ENCODE measurements at places on chromosomes 2 and 18.

DNA sequence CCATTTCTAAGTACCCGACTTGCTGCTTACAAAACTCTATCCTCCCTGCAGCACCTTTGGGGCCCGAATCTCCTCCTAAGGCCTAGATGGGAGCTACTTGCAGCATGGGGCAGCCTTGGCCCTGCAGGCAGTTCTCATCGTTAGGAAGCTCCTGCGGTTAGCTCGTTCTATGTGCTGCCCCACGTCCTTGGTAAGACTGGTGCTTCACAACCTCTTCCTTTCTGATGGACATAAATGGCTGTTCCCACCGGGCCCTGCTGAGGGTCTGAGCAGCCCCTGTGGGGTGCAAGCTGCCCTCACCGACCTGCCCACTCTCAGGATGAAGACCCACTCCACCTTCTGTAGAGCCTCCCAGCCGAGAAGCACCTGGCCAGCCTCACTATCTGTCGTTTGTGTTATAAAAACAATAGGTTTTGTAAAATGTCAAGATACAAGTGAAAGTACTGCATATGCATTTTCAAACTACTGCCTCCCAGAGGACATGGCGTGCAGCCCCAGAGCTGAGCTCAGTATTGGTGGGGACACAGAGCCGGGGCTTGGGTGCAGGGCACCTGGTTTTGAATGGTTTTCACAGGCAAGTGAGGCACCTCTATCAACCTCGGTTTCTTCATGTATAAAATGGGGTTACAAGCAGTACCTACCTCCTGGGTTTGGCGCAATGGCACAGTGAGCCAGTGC is 19.4 kb downstream of the OTOF start:
- DNase-seq, result no peak

DNA sequence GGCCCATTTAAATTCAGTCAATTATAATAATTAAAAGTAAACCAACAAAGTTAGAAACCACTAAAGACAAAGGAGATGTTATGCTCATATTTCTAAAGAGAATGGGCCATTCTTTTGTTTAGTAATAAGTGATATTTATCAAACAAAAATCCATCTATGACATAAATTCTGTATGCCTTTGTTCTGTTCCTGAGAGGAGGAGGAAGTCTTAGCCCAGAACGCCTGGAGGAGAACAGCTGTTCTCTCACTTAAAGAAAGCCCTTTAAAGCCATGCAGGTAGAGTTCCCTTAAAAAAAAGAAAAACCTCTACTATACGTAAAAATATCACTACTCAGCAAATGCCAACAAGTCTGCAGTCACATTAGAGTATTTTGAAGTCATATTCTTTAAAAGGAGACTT is 15.5 kb downstream of the LAMA1 start:
- no peak for DNase-seq

DNA sequence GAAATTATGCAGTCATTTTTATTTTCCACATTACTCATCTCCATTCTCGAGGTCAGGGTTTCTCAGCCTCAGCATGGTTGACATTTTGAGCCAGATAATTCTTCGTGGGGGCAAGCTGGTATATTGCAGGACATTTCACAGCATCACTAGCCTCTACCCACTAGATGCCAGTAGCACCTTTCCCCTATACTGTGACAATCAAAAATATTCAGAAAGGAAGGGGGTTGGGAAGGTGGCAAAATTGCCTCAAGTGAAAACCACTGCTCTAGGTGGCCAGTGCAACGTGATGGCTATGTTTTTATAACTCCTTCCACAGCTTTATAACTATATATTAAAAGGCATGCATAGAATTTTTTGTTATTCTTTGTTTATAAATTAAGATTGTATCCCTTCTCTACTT is 294.5 kb downstream of the CNTNAP5 start:
- DNase-seq, result no peak

GRCh38 chr18:51345848-51346391 is 148.4 kb upstream of the MEX3C start:
- DNase-seq, result no peak

DNA sequence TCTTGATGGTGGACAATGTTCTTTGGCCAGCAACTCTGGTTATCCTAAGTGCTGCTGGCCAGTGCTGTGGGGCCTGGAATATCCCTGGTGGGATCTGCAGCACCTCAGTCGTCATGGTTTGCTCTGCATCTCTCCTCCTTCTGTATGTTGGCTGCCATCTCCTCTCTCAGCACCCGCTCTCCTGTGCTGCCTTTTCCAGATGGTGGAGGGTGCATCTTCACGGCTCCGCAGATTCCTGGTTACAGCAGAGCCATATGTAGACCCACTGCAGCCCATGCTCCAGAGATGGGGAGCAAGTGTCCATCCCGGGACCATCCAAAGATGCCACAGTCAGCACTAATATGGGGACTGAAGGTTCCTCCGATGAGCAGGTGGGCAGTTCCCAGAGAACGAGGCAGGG is 90.0 kb downstream of the VAPA start:
- no peak for DNase-seq

Data from NCI-H446 treated with DMSO at 0.1 percent for 48 hours (cell line).